Activated naive CD8-positive, alpha-beta T cell treated with anti-CD3 and anti-CD28 coated beads for 36 hours (primary cell): ENCODE measurements at places on chromosomes 2 and 18.

DNA sequence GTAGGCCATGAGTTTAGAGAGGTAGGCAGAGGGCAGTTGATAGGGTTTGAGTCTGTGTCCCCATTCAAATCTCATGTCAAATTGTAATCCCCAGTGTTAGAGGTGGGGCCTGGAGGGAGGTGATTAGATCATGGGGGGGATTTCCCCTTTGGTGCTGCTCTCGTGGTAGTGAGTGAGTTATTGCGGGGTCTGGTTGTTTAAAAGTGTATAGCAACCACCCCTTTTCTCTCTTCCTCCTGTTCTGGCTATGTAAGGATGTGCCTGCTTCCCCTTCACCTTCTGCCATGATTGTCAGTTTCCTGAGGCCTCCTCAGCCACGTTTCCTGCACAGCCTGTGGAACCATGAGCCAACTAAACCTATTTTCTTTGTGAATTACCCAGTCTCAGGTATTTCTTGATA is 25.5 kb downstream of the MARCHF4 start:
- no peak for DNase-seq

- no peak for DNase-seq
These were observed 37.4 kb downstream of the MRPL44 start for GRCh38 chr2:223994562-223995162.

DNA sequence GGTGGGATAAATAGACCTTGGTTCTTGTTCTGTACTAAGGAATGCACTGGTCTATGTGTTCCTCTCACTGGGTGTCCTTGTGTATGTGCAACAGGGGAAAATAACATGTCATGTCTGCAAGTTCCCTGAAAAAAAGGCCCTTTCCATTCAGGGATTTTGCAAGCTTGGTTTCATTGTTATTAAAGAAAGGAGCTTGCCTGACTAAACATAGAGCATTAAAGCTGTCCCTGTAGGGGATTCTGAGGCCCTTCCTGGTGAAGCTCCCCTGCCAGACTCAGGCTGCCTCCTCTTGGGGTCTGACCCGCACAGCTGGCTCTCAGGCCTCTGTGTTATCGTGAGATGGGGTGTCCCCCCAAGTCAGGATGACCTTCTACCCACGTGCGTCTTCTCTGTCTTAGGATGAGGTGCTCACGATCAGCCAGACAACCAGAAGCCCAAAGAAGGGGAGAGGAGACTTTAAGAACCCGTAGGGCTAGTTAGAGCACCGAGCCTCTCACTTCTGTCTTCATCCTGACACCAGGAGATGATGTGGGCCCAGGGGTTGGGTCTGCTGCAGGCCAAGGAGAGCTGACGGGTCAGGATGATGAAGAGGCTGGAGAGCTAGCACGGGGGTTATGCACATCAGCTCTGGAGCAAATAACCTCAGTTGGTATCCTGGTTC is 21.2 kb downstream of the CAPG start:
- DNase-seq = no peak

DNA sequence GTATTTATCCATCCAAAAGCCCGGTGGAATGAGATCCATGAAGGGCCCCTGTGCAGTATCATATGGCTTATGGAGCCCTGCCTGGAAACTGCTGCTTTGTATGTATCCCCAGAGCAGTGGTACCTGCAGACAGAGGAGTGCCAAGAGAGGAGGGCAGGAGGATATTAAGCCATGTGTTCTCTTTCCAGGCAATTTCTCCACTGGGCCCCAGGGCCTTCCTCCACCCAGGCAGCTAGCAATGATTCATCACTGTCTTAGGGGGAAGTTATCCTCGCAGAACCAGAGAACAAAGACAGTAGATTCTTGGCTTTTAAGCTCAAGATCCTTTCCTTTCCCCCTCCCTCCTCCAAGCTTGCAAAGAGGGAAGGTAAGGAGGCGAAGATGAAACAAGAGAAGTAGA is 98.1 kb downstream of the LRRC30 start:
- no peak for DNase-seq

DNA sequence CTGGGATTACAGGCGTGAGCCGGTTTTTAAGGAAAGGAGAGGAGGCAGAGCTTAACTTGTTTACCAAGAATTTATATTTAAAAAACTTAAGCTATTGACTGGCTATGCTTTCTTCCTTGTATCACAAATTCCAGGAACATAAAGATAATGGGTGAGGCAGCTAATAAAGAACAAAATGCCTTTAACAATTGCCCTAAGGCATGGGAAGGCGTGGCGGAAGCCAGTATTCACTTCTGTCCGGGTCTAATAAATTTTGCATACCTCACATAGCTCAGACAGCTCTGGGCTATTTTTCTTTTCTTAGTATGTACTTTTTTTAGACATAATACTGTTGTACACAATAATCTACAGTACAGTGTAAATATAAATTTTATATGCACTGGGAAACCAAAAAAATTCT is 1.0 kb upstream of the LDAH start:
- DNase-seq = no peak

- no peak for DNase-seq
These were observed 62.5 kb upstream of the RAPGEF4 start for GRCh38 chr2:172673056-172673683.

GRCh38 chr2:67399144-67399543 is 2.0 kb downstream of the ETAA1 start:
- DNase-seq = no peak

GRCh38 chr2:200373973-200374416 is 67.5 kb downstream of the SPATS2L start:
- DNase-seq = peak; percentile 36
